ENCODE measurements at places on chromosomes 6 and 20.

DNA sequence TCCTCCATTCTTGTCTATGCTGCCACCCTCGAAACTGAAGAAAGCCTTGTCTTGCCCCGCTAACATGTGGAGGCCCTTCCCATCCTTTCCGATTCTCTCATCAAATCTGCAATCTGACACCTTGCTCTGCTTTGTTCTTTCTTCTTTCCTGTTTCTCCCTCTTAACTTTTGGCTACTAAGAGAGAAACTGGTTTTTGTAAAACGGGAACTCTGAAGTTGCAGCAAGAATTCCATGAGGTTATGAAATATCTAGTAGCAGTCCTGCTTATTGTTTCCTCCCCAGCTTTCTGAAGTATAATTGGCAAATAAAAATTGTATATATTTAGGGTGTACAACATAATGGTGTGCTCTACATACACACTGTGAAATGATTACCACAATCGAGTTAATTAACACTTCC lies 80.2 kb downstream of the MAP7 start:
- no peak overlapping the region for H3K27ac ChIP-seq
- H3K27me3 ChIP-seq, result peaks cover 33% of the 10 kb centered on the region
- H3K4me3 ChIP-seq, result no peak overlapping the region

DNA sequence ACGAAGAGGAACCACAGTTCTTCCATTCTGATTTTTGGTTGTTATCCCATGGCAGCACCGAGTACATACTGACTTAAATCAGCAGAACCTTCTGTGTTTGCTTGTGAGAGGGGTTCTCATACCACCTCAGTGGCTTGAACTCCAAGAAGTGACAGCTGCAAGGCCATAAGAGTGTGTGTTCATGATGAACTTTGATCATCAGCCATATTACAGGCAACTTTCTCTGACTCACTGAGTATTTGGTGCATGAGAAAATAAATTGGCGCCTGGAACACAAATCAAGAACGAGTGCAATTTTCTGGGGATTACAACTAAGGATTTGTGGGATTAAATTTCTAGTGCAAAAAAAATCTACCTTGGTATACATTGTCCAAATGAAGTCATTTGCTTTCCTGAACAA lies 68.9 kb downstream of the CYP39A1 start:
- no peak overlapping the region for H3K27ac ChIP-seq
- H3K27me3 ChIP-seq, result peaks cover 26% of the 10 kb centered on the region
- DNase-seq, result no peak
- no peaks in the 10 kb centered on the region for H3K4me1 ChIP-seq
- H3K36me3 ChIP-seq, result no peaks in the 10 kb centered on the region

- H3K4me1 ChIP-seq, result no peaks in the 10 kb centered on the region
- no peak overlapping the region for H3K4me3 ChIP-seq
- DNase-seq, result no peak
- H3K36me3 ChIP-seq, result no peaks in the 10 kb centered on the region
These were observed 630 bp downstream of the PPP1R3G start for GRCh38 chr6:5085648-5086293.

- no peak for DNase-seq
- H3K27ac ChIP-seq, result no peak overlapping the region
- H3K4me1 ChIP-seq, result no peaks in the 10 kb centered on the region
- H3K4me3 ChIP-seq, result no peak overlapping the region
- no peaks in the 10 kb centered on the region for H3K36me3 ChIP-seq
- peaks cover 49% of the 10 kb centered on the region for H3K27me3 ChIP-seq
These were observed 132.2 kb downstream of the TAF4 start for GRCh38 chr20:61933481-61933950.

DNA sequence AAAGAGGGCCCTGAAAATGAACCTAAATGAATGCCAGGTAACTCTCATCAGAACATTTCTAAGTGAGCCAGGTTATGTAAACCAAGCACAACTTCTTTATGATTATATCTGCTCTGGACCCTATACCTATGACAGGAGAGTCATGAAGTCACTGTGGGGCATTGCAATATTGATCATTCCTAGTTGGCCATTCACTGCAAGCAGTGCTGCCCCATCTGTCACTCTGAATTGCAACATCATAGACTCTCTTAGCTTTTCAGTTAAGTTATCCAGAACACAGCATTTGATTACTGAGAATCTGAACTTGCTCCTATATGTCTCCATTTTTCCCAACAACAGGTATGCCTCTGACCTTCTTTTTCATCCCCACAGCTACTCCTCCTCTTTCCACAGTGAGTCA lies 3.3 kb downstream of the COL21A1 start:
- no peak for DNase-seq
- no peaks in the 10 kb centered on the region for H3K27me3 ChIP-seq
- no peak overlapping the region for H3K4me3 ChIP-seq
- H3K4me1 ChIP-seq, result no peaks in the 10 kb centered on the region
- no peak overlapping the region for H3K27ac ChIP-seq
- no peaks in the 10 kb centered on the region for H3K36me3 ChIP-seq

DNA sequence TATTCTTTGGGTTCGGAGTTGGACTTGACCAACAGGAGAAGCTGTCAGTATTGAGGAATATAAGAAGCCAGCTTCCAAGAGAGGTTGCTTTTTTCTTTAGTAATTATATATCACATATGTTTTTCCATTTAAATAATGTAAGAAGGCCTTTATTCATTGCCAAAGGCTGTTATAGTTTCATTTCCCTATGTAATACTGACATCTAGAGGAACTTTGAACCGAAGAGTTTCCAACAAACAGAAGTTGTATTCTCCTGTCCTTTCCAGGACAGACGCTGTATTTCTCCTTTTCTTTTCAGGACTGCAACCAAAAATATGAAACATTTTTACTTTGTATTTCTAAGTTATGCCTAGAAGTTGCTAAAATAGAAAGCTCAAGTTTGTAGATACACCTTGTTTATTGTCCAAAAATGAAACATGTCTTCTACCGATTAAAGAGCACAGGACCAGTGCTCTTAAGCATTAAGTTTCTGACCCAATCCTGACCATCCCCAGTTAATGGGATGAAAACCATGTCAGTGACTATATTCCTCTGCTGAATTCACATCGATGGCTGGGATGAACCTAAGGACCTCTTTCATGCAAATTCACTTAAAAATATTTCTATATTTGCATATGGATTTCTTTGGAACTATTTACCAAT lies 55.1 kb downstream of the MYLK4 start:
- no peaks in the 10 kb centered on the region for H3K4me1 ChIP-seq
- H3K36me3 ChIP-seq, result no peaks in the 10 kb centered on the region
- peaks cover 18% of the 10 kb centered on the region for H3K27me3 ChIP-seq
- DNase-seq, result no peak
- H3K4me3 ChIP-seq, result no peak overlapping the region

GRCh38 chr6:121884091-121884490 lies 448.6 kb downstream of the GJA1 start:
- DNase-seq, result no peak
- H3K4me1 ChIP-seq, result no peaks in the 10 kb centered on the region
- H3K4me3 ChIP-seq, result no peak overlapping the region
- no peaks in the 10 kb centered on the region for H3K36me3 ChIP-seq
- H3K27me3 ChIP-seq, result no peaks in the 10 kb centered on the region

DNA sequence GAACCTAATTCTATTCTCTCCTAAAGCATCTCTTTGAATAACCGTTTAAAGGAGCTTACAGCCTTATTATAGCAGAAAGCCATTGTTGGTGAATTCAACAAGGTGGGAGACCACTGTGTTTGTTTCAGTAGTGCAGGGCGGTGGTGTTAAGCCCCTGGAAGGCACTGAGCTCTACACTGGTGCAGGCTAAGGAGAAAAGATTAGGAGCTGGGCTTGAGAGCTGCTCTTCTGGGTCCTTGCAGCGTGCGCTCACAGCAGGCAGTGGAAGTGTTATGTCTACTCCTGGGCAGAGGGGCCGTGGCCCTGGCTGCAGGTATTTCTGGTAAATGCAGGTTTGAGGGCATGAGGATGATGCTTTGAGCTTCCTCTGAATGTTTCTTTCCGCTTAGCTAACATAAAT lies 361.2 kb downstream of the RNF144B start:
- no peaks in the 10 kb centered on the region for H3K36me3 ChIP-seq
- no peak for DNase-seq
- H3K27me3 ChIP-seq, result no peaks in the 10 kb centered on the region
- no peak overlapping the region for H3K4me3 ChIP-seq
- no peak overlapping the region for H3K27ac ChIP-seq

GRCh38 chr20:33830371-33830770 lies 19.2 kb downstream of the CHMP4B start:
- H3K27ac ChIP-seq, result peak overlapping the region; percentile 32
- no peaks in the 10 kb centered on the region for H3K27me3 ChIP-seq
- H3K4me1 ChIP-seq, result peaks cover 65% of the 10 kb centered on the region
- DNase-seq, result no peak

- H3K4me3 ChIP-seq, result no peak overlapping the region
- H3K27ac ChIP-seq, result no peak overlapping the region
- H3K36me3 ChIP-seq, result no peaks in the 10 kb centered on the region
- no peak for DNase-seq
- H3K4me1 ChIP-seq, result no peaks in the 10 kb centered on the region
- no peaks in the 10 kb centered on the region for H3K27me3 ChIP-seq
These were observed 226.5 kb downstream of the BTBD9 start for GRCh38 chr6:38413102-38413800.

DNA sequence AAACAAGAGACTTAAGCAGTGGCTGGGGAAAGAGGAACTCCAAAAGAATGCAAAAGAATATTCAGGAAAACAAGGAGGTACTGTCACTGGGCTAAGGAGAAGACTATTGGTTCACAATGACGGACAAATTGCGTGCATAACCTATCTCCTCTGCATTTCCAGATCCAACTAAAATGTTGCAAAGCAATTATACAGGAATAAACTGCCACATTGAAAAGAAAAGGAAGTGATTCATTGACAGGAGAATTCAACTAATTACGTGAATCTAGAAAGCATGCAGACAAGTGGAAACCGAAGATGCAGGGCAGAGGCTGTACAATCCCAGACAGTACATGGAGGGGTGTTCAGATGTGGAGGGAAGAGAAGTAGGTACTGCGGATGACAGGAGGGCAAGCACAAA lies 152.8 kb upstream of the RIPOR2 start:
- H3K27ac ChIP-seq, result no peak overlapping the region
- H3K4me3 ChIP-seq, result no peak overlapping the region
- peaks cover 8% of the 10 kb centered on the region for H3K4me1 ChIP-seq
- DNase-seq, result no peak

- DNase-seq, result no peak
- no peaks in the 10 kb centered on the region for H3K36me3 ChIP-seq
- no peaks in the 10 kb centered on the region for H3K27me3 ChIP-seq
These were observed 352.1 kb upstream of the SOX4 start for GRCh38 chr6:21241231-21242130.

GRCh38 chr20:23937303-23938117 lies 51.1 kb downstream of the GGTLC1 start:
- H3K4me3 ChIP-seq, result no peak overlapping the region
- peaks cover 10% of the 10 kb centered on the region for H3K27me3 ChIP-seq
- no peaks in the 10 kb centered on the region for H3K36me3 ChIP-seq
- peaks cover 6% of the 10 kb centered on the region for H3K4me1 ChIP-seq

DNA sequence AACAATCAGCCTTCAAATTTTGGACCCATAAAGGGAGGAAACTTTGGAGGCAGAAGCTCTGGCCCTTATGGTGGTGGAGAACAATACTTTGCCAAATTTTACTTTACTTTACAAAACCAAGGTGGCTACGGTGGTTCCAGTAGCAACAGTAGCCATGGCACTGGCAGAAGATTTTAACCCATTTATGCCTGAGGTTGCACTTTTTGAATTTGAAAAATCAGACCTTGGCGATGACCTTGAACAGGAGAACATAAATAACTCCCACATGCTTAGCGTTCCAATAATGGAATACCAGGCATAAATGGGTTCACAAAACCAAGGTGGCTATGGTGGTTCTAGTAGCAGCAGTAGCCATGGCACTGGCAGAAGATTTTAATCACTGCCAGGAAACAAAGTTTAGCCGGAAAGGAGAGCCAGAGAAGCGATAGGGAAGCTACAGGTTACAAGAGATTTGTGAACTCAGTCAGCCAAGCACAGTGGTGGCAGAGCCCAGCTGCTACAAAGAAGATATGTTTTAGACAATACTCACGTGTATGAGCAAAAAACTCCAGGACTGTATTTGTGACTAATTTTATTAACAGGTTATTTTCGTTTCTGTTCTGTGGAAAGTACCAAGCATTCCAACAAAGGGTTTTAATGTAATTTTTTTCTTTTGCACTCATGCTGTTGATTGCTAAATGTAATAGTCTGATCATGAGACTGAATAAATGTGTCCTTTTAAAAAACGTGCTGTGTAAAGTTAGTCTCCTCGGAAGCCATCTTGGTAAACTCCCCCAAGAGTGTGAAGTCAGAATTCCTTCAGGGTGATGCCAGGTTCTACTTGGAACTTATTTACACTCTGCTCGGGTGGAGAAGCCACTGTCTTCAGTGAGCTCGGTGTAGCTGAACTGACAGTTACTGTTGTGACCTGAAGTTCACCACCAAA lies 6.7 kb downstream of the SFT2D1 start:
- peaks cover 42% of the 10 kb centered on the region for H3K4me1 ChIP-seq
- no peaks in the 10 kb centered on the region for H3K27me3 ChIP-seq
- peaks cover 12% of the 10 kb centered on the region for H3K36me3 ChIP-seq
- H3K27ac ChIP-seq, result no peak overlapping the region
- H3K4me3 ChIP-seq, result no peak overlapping the region

DNA sequence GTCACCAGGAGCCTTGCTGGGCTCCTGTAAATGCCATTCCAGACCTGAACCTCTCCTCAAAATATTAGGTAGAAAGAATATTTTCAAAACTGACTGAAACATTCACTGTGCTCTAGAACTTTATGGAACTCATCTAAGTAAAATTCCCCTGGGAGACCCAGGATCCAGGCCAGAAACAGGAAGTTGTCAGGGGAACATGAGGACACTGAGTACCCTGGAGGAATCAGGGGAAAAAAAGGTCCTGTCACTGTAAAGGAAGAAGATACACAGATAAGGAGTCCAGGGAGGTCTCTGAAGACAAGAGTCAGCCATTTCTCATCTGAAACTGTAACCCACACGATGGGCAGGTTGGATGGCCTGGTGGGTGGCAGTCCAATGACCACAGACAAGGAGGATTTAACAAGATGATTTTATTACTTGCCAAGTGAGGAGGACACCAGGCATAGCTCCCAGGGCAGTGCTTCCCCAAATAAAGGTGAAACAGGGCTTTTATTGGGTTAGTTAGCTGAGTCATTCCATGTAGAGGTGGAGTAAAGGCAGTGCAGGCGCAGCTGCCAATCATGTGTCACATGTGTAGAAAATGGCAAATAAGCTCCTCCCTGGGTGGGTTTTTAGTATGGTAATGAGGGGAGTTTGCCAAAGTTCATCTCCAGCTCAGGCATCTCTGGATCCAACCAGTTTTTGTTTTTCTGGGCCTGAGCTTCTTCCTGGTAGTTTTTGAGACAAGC lies 138.5 kb downstream of the RCAN2 start:
- H3K4me3 ChIP-seq, result no peak overlapping the region
- peaks cover 4% of the 10 kb centered on the region for H3K4me1 ChIP-seq
- no peaks in the 10 kb centered on the region for H3K36me3 ChIP-seq
- H3K27ac ChIP-seq, result no peak overlapping the region
- no peak for DNase-seq
- H3K27me3 ChIP-seq, result no peaks in the 10 kb centered on the region

GRCh38 chr20:32271620-32272019 lies 5.8 kb upstream of the KIF3B start:
- H3K36me3 ChIP-seq, result peaks cover 9% of the 10 kb centered on the region
- DNase-seq, result no peak
- H3K4me1 ChIP-seq, result peaks cover 8% of the 10 kb centered on the region
- no peak overlapping the region for H3K27ac ChIP-seq
